Stimulated activated CD4-positive, alpha-beta T cell treated with anti-CD3 and anti-CD28 coated beads, TNF-alpha, amount 100 ng/mL, for 48 hours (primary cell): ENCODE measurements at places on chromosomes 7 and 10.

DNA sequence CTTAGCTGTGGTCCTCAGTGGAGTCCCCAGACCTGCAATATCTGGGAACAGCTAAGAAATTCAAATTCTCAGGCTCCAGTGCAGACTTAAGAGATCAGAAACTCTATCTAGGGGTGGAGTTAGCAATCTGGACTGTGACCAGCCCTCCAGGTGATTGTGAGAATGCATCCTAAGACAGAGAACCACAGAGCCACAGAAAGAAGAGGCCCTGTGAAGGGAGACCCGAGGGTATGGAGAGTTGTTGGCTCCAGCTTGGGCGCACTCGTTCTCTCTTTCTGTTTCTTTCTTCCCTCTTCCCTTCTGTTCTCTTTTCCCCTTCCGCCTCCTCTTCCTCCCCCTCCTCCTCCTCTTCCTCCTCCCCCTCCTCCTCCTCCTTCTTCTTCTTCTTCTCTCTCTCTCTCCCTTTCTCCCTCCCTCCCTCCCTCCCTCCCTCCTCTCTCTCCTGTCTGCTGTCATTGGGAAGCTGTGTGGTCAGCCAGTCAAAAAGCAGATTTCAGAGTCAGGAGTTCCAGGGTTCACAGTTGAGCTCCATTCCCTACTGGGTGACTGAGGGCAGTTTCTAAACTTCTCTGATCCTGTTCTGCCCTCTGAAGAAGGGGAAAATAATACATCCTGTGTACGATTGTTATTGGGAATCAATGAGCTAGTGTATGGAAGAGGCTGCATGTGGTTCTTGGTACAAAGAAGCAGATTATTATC, 62.1 kb upstream of the STEAP1B start:
- no peak for DNase-seq

GRCh38 chr10:50739618-50740292, at the start of gene ASAH2B:
TSS of gene ASAH2B (plus strand) at chr10:50739936. CDS start at chr10:50745131, 5,195 bp downstream.
- DNase-seq = peak; percentile 67

DNA sequence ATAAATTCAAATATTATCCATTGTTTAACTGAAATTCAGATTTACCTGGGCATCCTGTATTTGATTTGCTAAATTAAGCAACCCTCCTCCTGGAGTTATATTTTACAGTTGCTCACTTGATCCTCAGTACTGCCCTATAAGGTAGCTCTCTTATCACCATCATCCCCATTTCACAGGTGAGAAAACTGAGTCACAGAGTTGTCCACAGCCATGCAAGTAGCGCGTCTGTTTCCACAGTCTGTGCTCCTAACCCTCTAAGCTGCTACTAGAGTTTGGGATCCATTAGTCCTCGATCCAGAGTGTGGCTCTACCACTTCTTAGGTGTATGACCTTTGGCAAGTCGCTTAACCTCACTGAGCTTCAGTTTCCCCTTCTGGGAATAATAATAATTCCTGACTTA, 34.9 kb upstream of the KDM7A start:
- no peak for DNase-seq

GRCh38 chr10:62934258-62934657, 118.1 kb upstream of the EGR2 start:
- DNase-seq = no peak

GRCh38 chr7:86949052-86949778, 110.2 kb downstream of the ELAPOR2 start:
- no peak for DNase-seq

DNA sequence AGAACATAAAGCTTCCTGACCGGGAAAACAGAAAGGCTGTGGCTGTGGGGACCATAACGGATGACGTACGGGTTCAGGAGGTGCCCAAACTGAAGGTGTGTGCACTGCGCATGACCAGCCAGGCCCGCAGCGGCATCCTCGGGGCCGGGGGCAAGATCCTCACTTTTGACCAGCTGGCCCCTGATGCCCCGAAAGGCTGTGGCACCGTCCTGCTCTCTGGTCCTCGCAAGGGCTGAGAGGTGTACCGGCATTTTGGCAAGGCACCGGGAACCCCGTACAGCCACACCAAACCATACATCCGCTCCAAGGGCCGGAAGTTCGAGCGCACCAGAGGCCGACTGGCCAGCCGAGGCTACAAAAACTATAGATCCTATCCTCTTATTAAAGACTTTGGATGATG, 179.3 kb downstream of the PTN start:
- DNase-seq = no peak

DNA sequence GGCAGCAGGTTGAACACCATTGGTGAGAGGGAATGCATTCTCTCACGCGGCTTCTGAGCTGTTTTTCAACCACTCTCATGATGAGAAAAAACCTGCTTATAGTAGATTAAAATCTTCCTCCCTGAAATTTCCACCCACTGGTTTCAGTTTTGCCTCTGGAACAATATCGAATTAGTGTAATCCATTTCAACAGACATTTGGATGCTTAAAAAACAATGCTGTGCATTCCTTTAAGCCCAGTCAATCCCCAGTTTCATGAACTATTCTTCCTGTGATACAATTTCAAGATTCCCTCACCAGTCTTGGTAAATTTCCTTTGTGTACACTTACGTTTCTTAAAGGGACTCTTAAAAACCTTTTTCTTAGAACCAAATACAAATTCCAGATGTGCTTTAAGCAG, 89.6 kb downstream of the ITIH5 start:
- no peak for DNase-seq

DNA sequence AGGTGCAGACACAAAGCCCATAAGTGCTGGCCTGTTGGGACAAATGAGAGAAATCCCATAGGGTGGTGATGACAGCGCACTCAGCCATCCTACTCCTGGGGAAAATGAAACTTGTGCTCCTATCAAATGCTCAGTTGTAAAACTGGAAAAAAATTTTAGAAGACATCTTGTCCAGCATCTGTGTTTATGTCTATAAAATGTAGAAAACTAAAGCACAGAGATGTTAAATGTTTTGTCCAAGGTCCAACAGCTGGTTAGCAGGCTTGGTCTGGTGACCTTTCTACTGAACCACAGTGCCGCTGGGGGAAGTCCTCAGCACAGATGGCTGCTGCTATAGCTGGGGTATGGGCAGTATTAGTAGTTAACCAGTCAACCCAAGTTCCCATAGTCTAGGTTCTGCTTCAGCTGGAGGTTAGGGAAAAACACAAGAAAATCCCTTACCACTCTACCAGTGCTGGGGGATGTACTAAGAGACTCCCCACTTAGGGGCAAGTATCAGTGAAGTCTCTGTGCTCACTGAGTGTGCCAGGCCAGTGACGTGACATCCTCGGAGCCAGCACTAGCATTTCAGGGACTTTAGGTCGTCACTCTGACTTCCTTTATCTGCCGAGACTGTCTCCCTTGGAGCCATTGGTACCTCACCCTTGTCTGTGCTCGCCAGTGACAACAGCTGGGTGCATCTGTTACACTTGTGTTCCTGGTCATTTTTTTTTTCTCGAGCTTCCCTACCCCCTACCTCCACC, 1.9 kb downstream of the TSPAN33 start:
- DNase-seq = no peak

DNA sequence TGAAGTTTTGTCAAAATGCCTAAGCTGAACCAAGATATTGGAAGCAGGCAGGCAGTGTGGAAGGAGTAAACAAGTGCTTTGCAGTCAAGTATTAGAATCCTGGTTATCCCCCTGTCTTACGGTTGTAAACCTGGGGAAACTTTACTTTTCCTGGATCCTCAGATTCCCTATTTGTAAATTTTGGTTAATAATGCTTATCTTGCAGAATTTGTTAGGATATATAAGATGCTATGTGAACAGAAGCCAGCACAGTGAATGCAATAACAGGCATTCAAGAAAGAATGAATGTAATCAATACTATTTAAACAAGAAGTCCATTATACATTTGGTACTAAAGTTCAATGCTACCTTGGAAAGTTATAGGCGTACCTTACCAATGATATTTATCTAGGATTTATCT, 91.8 kb upstream of the STK17A start:
- DNase-seq = no peak

DNA sequence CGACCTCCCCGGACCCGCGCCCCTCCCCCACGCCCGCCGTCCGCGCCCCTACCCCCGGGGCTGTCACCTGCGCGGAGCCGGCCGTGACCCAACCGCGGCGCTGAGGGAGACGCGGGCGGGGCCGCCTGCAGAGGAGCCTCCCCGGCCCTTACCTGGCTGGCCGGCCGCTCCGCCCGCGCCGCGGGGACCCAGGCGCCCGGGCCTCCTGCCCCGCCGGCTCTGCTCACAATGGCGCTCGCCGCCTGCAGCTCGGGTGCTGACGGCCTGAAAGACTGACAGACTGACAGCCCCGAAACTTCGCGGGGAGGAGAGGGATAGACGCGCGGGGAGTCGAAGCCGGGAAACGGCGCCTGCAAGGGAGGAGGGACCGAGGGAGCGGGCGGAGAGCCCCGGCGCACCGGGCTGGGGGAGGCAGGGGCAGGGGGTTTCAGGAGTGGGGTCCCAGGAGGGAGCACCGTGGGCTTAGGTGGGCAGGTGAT, 393 bp downstream of the ZNF467 start:
- DNase-seq = no peak
